ENCODE measurements at places on chromosomes 7 and 10.

DNA sequence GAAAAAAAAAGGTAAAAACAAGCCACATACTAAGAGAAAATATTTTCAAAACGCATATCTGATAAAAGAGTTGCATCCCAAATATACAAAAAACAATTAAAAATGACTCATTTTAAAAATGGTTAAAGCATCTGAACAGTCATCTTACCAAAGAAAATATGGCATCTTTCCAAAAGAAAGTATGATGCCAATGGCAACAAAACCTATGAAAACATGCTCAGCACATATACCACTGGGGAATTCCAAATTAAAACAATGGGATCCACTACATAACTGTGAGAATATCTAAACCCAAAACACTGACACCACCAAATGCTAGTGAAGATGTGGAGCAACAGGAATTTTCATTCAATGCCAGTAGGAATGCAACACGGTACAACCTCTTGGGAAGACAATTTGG is 39.3 kb downstream of the VSTM2A start:
- no peak for DNase-seq

DNA sequence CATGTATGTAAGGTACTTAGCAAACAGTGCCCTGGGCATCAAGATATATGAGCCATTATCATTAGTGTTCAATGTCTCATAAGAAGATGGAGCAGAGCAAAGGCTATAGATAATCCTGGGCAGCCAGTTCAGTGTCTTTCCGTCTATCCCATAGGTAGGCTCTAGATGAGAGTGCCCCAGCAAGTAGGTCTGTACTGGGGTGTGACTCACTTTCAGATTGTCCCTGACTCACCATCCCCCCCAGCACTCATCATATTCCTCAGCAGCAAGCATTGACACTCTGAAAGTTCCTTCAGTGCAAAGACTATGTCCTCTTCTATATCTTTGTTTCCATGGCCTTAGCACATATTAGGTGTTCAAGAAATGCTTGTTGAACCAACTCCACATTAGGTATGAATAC is 20.0 kb upstream of the FAM204A start:
- DNase-seq = no peak

DNA sequence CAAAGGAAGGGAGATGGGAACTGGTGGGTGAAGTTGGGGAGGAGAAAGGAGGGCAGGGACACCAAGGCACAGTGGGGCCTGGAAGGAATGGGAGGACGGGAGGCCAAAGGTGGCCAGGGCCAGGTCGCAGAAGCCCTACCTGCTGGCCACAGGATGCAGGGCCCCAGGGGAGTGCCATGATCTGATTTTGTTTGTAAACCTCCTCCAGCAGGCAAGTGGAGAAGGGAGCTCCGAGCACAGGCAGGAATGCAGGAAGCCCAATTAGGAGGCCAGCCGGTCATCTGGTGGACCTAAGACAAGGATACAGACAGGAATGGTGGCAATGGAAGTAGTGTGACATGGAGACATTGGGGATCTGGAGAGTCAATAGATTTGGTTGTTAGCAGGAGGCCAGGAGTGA is 107.0 kb upstream of the ZMIZ1 start:
- DNase-seq = no peak

- no peak for DNase-seq
These were observed 56.1 kb upstream of the ADO start for GRCh38 chr10:62748386-62748785.
